ENCODE measurements at places on chromosomes 3 and 15. TPM values are rescaled to one million over a fixed set of nuclear protein-coding genes. Genes with fewer than 3 reads are reported as not detected.

Gene LPCAT4
- total RNA-seq, result 11.9 TPM

Gene SLC6A20
- not detected for total RNA-seq

Gene CHRD
- 0.29 TPM for total RNA-seq

Gene PDIA5
- total RNA-seq, result 54.5 TPM

Gene LTF
- 0.72 TPM for total RNA-seq

Gene CSTA
- 18.1 TPM for total RNA-seq

Gene ANKUB1
- not detected for total RNA-seq

Gene TBC1D23
- total RNA-seq, result 64.4 TPM

Gene TMEM108
- total RNA-seq, result 0.36 TPM

Gene CLCN2
- total RNA-seq, result 4.3 TPM

Gene MB21D2
- total RNA-seq, result 6.5 TPM

Gene IMPG2
- 0.36 TPM for total RNA-seq

Gene SEMA3G
- under 0.01 TPM for total RNA-seq

Gene DOCK3
- total RNA-seq, result 0.36 TPM

Gene COPS2
- 101 TPM for total RNA-seq

Gene CNTN4
- total RNA-seq, result not detected

Gene MORC1
- total RNA-seq, result not detected

Gene TNFAIP8L3
- 11.2 TPM for total RNA-seq

- DNase-seq, result no peak
These were observed 2.9 kb downstream of the CASR start for GRCh38 chr3:122186372-122186771.

DNA sequence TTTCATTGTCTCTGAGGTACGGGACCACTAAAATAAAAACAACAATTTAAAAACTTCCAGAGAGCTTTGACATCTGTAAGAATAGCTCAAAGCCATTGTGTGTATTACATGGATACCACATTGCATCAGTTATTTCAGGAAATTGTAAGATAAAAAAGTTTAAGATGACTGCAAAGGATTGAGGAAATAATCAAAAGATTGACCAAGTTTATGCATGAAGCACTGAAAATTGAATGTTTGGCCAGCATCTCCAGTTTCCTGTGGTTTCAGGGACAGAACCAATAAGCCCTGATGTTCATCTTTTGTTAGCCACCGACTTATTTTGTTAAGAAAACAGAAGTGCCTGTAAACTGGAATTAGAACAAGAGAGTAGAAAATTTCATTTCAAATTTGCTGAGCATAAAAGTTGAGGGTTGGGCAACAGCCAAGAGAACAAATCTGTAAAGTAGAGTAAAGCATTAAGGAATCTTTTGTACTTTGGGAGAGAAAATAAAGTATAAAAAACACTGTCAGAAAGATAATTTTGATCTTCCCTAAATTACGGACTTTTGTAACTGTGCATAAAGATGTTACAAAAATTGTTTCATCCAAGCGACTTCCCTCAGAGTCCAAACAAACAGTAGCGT is 211.5 kb upstream of the P2RY1 start:
- no peak for DNase-seq

DNA sequence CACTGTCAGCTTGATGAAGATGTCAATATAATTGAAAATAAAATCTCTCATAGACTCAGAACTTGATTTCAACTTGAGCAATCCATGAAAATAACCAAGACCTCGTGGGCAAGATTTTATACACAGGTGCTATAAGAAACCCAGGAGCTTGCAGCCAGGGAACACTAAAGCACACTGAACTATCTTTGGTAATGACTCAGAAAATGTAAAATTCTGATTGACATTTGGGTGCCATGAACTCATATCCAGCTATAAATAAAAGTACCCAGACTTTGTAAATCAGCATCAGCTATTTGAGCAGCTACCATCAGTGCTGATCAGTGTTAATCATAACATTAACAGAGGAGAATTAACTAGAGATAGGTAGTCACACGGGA is 61.5 kb downstream of the PLCH1 start:
- DNase-seq, result no peak

GRCh38 chr3:104069114-104069513 is 1297.6 kb upstream of the ALCAM start:
- no peak for DNase-seq

- DNase-seq, result no peak
These were observed 360.5 kb upstream of the NAALADL2 start for GRCh38 chr3:174498638-174499037.

- DNase-seq, result peak; percentile 51
These were observed 116.8 kb downstream of the CDIN1 start for GRCh38 chr15:36696196-36696595.

- no peak for DNase-seq
These were observed 135.1 kb downstream of the ADAMTS17 start for GRCh38 chr15:100206643-100207042.

DNA sequence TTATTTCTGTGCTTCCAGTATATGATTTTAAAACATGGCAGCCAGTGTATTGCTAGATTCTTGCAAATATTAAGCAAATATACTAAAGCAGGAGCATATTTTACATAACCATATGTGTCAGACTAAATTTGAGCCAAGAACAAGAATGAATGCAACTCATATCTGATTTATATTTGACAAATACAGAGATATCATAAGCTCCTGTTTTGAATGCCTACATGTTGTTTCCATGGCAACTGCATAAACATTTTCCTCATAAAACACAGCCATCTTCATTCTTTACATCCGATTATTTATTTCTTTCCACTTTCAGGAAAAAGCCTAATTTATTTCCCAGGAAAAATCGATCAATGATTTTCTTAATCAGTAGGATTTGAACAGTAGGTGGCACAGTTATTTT is 172.2 kb upstream of the TSPAN3 start:
- no peak for DNase-seq

- no peak for DNase-seq
These were observed 9.4 kb downstream of the RPLP1 start for GRCh38 chr15:69462030-69462492.

GRCh38 chr3:48915296-48915695 is 3.3 kb upstream of the ARIH2 start:
- DNase-seq, result peak; percentile 37

DNA sequence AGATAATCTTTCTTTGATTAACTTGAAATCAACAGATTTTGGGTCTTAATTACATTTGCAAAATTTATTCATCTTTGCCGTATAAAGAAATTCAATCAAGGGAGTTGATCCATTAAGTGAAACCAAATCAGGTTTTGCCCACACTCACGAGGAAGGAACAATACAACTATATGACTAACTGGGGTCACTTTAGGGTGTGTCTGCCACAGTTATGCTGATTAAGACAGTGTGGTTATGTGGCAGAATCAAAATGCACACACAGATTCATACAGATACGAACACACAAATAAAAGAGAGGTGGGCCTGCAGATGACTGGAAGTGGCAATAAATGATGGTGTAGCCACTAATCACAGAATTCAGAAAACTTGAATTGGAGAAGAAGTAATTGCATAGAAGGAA is 543.5 kb downstream of the GABRG3 start:
- no peak for DNase-seq

DNA sequence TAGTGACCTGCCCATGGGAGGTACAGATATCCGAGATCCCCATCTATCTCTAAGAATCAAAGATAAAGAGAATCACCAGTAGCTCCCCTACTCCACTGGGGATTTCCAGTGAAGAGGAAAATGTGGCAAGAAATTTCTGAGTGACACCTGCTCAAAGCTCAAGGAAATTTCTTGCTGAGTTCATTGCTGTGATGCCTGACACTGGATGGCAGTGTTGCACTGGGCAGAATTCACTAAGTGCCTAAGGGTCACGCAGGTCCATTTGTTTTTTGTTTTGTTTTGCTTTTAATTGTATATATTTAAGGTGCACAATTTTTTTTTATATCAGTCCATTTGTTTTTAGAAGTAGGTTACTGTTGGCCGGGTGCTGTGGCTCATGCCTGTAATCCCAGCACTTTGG is 109.5 kb upstream of the KCNAB1 start:
- peak; percentile 69 for DNase-seq

DNA sequence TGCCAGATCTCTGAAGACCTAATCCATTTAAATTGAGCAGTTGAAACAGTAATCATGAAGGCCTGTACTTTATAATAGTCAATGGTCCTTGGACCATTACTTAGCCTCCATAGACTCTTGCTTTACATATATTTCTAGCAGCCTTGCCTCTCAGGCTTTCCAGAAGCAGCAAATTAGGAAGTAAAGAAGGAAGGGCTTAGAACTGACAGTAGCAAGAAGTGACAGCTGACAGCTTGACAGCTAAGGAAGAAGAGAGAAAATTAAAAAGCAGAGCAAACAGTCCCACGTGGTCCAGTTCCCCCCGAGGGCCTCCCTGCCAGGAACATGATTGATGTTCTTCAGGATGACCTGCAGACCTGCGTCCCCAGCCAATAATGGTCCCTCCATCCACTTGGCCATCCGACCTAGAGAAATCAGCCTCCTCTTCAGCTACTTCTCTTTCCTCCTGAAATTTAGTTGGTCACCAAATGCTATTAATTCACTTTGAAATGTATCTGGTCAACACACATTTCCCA is 15.0 kb upstream of the PSMD6 start:
- no peak for DNase-seq

GRCh38 chr15:68987676-68988075 is 26.8 kb upstream of the NOX5 start:
- no peak for DNase-seq

GRCh38 chr15:81296673-81297072 is 27.3 kb downstream of the STARD5 start:
- DNase-seq, result no peak

GRCh38 chr3:169497567-169498257 is 165.8 kb downstream of the MECOM start:
- no peak for DNase-seq

GRCh38 chr15:26939398-26939797 is 31.6 kb upstream of the GABRG3 start:
- no peak for DNase-seq

- peak; percentile 34 for DNase-seq
These were observed 215.7 kb upstream of the THBS1 start for GRCh38 chr15:39365161-39365560.

- peak; percentile 59 for DNase-seq
These were observed 106.5 kb upstream of the SLC4A7 start for GRCh38 chr3:27590437-27591298.

DNA sequence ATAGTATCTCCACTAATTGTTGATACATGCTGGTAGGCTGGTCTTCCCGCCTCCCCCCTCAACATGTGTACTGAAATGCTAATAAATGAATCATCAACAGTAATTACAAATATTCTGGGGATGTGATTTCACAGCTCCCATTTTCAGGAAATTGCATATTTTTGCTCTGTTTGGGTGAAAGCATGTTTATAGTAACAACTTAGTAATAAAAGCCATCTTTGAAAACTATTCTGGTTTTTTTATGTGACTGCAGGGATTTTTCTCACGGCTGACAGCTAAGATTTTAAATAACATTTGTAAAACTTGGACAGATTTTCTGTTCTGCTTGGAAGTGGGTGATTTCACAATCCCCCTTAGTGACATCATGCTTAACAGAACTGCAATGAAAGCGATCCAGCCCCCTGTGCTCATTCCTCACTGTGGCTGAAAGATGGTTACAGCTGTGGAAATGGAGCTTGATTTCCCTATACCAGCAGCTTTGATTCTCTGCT is 25.6 kb upstream of the FAM174B start:
- no peak for DNase-seq

- no peak for DNase-seq
These were observed 75.4 kb upstream of the POMGNT2 start for GRCh38 chr3:43181202-43181821.

- no peak for DNase-seq
These were observed 8.4 kb downstream of the ABHD2 start for GRCh38 chr15:89096664-89097063.

DNA sequence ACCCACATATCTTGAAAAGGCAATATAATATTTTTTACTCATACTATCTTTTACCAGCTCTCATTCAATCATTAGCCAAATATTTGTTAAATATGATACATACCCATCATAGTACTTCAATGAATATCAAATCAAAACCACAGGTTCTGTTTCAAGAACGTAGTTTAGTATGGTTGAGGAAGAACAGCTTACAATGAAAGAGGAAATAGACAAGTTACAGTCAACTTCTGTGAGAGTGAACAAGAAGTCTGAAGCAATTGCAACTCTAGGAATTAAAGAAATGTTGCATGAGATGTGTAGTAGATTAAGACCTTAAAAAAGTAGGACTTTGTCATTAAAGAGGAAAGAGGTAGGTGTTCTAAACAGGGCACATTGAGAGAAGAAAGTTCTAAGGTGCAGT is 9.3 kb downstream of the BCHE start:
- DNase-seq, result no peak

DNA sequence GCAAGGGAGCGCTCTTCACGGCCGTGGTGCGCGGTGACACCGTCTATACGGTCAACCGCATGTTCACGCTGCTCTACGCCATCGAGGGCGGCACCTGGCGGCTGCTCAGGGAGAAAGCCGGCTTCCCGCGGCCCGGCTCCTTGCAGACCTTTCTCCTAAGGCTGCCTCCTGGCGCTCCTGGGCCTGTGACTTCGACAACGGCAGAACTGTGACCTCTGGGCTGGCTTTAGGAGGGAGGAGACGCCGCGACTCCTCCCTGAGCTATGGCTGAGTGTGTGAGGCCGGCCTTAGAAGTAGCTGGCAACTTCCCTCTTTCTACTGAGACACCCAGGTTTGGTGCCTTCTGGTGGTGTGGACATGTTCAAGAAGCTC is 1.4 kb downstream of the KBTBD13 start:
- DNase-seq, result peak; percentile 97

DNA sequence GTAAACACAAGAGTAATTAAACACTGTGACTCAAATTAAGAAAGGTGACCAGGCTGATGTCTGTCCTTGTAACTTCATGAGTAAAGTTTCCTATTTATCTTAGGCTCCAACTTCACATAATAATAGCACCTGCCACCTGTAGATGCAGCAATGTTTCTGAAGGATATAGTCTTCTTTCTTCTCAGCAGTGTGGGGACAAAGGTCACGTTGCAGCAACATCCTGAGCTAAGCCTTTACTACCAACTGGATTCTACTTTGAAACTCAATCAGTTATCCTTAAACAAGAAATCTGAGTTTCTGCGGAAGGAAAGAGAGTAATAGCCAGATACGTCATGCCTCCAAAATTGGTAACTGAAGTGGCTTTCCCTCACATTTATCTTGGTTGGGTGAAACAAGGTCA is 253.1 kb downstream of the RBMS3 start:
- no peak for DNase-seq

- no peak for DNase-seq
These were observed 66.4 kb downstream of the SCN5A start for GRCh38 chr3:38582941-38583645.

DNA sequence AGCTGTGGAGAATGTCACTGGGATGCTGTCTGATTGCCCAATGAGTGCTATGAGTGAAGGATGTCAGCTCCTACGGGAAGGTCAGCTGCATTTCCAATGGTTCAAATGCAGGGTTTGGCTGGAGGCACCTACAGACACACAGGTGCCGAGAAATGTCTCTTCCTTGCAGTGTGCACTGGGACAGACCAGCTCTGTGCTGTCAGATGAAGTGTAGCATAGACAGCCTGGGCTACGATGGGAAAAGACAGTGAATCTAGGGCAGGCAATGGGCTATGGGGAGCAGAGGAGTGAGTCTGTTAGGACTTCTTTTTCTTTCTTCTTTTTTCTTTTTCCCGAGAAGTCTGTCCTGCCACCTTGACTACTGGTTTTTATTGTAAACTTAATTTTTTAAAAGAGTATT is 223.1 kb upstream of the EOMES start:
- no peak for DNase-seq
